ENCODE measurements at places on chromosomes 5 and 9.

GRCh38 chr5:93891491-93892480 lies 150.4 kb upstream of the POU5F2 start:
- no peak for DNase-seq

GRCh38 chr5:176675676-176676360 lies 28.5 kb downstream of the TSPAN17 start:
- DNase-seq: no peak

DNA sequence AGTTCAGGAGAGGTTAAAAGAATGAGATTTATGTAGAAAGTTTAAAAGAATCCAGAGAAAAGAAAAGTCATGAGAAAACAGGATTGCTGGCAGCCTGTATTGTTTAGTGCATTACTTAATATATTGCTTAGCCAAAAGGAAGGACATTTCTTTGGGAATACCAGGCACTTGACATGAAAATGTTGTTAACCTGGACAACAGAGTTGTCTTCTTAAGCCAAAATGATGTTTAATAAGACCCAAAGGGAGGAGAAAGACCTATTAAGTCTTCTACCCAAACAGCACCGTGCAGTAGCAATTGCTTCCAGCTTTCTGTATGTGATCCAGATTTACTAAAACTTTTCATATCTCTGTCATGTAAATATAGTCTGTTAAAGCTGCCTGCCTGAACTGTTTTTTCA lies 74.0 kb upstream of the PRLR start:
- DNase-seq: no peak

DNA sequence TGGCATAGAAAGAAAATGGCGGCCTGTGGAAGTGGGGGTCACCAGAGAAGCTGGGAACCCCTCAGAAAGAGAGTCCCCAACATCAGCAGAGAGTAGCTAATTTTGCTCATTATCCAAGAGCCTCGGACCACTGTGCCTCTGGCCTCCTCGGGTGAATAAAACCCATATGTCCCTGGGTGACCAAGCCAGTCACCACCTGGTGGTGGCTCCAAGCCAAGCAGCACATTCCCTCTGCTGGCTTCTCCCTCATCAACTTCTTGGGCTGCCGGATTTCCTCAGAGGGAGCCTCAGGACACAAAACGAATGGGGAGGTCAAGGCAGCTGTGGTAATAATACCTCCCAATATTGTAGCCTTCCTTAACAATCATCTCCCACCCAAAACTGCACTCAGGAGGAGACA lies 242.5 kb downstream of the NFIB start:
- no peak for DNase-seq

- peak; percentile 24 for DNase-seq
These were observed 938 bp downstream of the NINJ1 start for GRCh38 chr9:93132946-93133680.

DNA sequence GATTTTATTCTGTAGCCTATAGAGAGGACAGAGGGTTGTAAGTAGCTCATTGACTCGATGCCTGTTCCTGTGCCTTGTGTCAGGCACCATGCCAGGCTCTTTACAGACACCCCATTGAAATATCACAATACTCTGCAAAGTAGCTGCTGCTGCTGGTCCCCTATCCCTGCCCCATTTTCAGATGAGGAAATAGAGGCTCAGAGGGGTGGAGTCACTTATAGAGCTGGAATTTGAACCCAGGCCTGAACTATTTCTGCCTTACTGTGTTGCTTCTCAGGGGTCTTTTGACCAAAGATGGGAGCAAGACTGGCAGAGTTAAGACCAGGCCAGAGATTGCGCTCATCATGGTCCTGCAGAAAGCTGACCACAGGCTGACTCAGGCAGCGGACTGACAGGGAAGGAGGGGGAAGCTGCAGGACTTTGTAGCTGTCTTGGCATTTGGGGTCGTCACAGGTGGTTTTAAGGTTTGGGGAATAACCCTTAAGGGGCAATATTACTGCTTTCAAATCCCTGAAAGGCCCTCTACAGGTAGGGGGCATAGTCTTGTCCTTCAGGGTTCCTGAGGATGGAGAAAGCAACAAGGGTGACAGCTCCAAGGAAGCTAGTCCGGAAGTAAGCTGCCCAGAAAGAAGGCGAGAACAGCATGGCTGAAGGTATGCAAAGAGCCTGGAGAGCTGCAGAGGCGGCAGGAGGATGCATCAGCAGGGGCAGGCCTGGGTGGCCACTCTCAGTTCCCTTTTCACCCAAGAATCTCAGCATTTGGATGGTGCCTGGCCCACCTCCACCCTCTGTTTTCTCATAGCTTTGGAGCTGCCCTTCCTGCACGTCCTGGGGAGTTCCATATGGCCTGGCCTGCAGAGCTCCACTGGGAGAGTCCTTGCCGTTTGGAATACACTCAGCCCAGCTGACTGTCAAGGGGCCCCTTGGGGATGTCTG lies 18.3 kb upstream of the NDST1 start:
- no peak for DNase-seq

- peak; percentile 32 for DNase-seq
These were observed 70.4 kb downstream of the MVB12B start for GRCh38 chr9:126397056-126397455.

DNA sequence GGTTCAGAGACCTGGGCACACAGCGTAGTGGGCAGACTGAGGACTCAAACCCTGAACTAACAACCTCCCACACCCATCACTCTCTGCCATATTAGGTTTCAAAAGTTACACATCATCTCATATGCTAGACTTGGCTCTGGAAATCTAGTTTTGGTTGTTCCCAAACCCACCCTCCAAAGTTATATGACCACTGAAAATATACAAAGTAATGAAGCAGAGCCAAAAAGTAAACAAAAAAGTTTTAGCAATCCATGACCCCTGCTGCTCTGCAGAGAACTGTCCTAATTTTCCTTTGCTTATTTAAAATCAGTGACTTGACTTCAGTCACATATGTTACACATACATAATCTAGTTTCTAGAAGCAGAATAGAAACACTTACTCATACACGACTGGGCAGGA lies 155.6 kb upstream of the TAS2R1 start:
- DNase-seq: no peak
